ENCODE measurements at places on chromosomes 3 and 15.

GRCh38 chr15:39908186-39908585, 11.9 kb downstream of the GPR176 start:
- no peak for DNase-seq

DNA sequence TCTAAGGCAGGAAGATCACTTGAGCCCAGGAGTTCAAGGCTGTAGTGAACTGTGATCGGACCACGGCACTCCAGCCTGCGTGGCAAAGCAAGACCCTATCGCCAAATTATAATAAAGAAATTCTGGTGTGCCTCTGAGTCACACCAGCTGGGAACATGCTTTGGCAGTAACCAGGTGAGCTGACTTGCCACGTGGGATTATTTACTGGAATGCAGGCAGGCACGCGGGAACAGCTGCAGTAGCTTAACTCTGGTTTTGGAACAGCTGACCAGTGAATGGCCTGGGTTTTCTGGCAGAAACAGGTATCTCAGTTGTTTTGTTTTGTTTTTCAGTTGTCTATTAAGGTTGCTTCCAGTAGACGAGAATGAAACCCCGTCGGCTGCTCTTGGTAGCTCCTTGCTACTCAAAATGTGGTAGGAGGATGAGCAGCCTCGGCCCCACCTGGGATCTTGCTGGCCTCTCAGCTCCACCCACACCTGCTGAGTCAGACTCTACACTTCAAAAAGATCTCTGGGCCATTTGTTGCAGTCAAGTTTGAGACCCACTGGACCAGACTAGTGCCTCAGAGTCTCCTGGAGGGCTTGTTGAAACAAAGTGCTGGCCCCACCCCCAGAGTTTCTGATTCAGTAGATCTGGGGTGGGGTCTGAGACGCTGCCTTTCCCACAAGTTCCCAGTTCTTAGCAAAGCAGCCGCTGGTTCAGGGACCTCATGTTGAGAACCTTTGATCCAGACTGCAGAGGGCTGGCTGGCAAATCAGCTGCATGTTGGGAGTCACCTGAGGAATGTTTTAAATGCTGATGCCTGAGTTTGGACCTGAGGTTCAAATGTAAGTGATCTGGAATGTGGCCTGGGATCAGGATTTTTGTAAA, 26.6 kb downstream of the IDH2 start:
- DNase-seq, result no peak

DNA sequence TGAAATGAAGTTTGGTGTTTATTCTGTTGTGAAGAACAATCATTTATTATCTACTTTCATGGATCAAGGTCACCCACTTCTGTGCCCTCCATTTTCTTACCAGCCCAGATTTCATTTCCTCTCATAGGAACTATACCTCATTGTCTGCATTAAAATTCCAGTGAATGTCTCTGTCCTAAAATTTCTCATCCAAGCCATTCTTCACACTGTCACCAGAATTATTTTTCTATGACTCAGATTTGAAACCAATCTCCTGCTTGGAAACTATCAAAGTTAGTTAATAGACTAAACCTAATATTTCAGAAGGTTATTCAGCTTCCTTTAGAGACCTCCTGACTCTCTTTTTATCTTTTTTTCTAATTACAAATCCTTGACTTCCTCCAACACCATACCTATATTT, 364.1 kb upstream of the CBLB start:
- no peak for DNase-seq

DNA sequence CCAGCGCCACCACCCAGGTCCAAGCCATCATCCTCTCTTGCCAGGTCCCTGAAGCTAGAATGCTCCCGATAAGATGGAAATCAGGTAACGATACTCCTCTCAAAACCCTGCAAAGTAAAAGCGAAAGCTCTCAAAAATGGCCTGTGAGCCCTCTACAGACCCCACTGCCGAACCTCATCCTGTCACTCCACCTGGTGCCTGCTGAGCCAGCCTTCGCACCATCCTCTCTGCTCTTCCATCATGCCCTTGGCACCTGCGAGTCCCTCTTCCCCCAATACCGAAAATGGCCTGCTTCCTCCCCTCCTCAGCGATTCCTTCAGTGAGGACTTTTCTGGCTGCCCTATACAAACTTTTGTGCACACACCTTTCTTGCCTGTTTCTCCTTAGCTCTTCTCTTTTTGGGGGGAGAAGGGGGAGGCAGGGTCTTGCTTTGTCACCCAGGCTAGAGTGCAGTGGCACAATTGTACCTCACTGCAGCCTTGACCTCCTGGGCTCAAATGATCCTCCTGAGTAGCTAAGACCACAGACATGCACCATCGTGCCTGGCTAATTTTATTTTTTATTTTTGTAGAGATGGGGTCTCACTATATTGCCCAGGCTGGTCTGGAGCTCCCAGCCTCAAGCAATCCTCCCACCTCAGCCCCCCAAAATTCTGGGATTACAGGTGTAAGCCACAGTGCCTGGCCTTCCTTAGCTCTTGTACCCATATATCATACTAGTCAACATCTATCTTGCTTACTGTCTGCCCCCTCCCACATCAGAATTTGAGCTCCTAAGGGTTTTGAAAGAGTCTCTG, 3.0 kb downstream of the IDH2 start:
- peak; percentile 33 for DNase-seq

- DNase-seq, result no peak
Measured at GRCh38 chr3:146772211-146772743, 167.1 kb upstream of the PLSCR5 start.

DNA sequence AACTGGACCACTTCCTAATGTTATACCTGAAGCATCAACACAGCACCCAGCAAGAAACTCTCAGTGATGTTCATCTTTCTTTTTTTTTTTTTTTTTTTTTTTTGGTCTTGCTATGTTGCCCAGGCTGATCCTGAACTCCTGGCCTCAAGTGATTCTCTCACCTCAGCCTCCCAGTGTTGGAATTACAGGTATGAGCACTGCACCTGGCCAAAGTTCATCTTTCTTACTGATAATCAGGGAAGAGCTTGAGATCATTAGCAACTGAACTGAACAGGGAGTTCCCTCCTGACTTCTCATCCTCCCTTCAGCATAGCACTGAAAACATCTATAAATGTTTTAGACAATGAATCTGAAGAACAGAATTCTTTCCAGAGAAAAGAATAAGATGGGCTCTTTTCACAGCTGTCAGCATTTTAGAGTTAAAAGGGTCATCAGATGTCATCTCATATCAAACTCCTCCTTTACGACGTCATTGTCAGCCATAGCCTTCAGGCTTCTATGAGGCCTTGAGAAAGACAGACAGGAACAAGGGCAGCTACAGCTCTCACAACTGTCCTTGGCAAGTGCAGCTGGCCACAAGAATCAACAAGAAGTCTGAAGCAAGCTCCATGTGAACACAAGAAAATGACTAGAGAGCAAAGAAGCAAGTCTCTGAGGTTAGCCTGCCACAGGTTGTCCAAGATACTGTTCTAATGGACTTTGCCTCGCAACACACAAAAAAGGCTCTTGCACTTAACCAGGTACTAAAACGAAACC, 33.8 kb downstream of the SCAP start:
- DNase-seq, result no peak

DNA sequence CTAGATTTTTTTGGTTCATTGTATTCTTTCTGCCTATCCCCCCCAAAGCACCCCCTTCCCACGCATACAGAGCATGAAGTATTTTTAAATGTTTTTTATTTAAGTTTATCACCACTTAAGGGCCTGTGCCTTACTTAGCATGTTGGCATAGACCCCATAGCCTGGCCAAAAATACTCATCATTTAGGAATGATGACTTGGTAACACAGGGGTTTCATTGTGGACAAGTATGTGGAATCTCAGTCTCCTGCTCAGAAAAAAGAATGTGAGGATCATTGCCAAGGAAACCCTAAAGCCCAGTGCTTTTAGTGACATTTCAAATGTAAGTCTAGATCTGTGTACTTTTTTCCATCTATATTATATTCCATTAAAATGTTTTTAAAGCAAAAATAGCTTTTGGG, 146.3 kb downstream of the ALCAM start:
- no peak for DNase-seq

GRCh38 chr15:65147902-65148301, 14.3 kb upstream of the PDCD7 start:
- DNase-seq, result no peak

- DNase-seq, result no peak
Measured at GRCh38 chr3:194512895-194513601, 26.2 kb upstream of the ATP13A3 start.

- DNase-seq, result peak; percentile 51
Measured at GRCh38 chr15:74835312-74835823, 7.6 kb downstream of the ULK3 start.

DNA sequence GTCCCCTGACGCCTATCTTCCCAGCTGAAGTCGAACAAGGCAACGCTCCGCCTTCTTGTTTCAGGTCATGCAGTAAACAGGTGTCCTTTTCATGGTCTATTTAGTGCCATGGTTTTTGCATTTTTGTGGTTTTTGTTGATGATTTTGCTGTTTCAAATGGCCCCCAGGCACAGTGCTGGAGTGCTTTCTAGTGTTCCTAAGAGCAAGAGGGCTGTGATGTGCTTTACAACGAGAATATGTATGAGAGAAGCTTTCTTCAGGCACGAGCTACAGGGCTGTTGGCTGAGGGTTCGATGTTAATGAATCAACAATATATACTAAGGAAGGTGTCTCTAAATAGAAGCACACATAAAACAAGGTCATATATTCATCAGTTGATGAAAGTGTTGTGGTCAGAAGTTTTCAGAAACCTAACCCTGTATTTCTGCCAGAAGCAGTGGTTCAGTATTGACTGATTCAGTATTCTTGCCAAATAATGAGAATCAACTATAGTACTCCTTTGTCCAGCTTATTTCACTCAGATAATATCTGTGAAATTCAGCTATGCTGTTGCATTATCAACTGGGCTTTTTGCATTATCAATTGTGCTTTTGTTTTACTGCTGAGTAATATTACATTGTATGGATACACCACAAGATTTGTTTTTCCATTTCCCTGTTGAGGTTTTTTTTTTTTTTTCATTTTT, 18.5 kb downstream of the LIMD1 start:
- no peak for DNase-seq

DNA sequence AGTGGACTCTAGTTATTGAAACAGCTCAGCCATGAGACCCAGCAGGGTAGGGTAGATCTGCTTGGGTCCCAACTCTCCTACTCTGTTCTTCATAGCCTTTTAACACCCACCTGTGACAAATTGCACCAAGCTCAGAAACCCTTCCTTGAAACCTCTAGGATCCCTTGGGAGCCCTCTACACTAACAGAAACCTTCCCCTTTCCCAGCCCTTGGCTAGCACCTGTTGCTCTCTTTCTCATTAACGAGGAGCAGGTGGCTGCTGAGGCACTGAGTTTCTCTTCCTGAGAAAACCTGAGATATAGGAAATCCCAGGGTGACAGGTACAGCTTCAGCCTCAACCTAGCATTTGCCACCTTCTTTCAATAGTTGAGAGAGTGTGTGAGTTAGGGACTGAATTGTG, 88.3 kb upstream of the CLSTN2 start:
- no peak for DNase-seq

DNA sequence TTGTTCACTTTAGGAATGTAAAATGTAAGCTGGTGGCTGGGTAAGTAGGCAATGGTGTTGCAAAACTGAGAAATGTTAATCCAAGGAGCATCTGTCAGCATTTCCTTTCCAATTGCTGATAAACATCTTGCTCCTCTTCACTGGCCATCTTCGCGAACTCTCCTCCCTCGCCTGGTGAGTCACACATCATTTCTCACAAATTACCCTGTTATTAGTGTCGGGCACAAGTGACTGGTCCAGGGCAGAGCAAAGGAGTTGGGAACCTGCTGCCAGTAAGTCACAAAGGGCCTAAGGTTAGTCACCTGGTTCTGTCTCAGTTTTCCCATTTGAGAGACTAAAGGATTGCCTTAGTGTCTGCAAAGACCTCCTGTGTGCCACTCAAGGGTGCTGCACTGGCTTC, 13.0 kb downstream of the CERS3 start:
- peak; percentile 17 for DNase-seq

GRCh38 chr3:122101646-122102045, 46.5 kb downstream of the CD86 start:
- peak; percentile 12 for DNase-seq

- DNase-seq, result no peak
Measured at GRCh38 chr15:64045101-64045435, 1.2 kb downstream of the DAPK2 start.

DNA sequence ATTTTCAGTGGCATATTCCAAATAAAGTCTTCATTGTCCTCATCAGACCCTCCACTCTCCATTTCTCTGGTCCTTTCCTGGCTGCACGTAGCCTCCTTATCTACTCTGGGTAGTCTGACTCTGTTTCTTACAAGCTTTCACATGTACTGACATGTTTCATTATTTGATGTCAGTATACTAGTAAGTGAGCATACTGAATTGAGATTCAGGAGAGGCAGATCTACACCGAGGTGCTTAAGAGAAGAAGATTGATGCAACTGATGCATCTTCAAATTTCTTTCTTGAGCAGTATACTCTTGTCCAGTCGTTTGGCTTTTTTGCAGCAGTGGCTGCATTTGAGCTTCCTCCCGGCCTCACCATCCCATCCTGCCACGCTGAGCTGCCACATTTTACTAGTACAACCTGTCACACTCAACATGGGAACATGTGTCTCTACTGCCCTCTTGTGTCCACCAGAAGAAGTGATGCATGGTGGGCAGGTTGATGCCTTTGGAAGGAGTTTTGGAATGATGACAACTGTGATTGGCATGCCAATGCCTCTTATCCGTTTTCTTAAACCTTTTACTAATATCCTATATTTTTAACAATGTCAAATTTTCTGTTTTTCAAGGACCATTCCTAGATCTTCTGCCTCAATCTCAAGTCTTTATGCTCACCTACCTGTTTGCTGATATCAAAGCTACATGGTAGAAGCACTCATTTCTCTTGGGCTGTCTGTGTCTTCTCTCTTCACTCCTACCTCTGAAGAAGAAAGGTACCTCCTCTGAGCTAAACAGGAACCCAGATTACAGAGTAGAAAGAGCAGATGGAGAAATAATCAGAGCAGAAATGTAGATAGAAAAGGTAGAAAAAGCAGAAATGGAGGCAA, 38.7 kb downstream of the GUCA1C start:
- DNase-seq, result peak; percentile 60

- DNase-seq, result no peak
Measured at GRCh38 chr3:184757022-184757651, 45.3 kb upstream of the MAGEF1 start.

GRCh38 chr15:51726302-51727073, 11.0 kb downstream of the LYSMD2 start:
- DNase-seq, result no peak

- DNase-seq, result no peak
Measured at GRCh38 chr3:1251282-1252060, 158.6 kb downstream of the CNTN6 start.

- DNase-seq, result no peak
Measured at GRCh38 chr15:66927201-66928077, 138.0 kb upstream of the SMAD3 start.

GRCh38 chr15:32956006-32956405, 238.2 kb downstream of the GREM1 start:
- DNase-seq, result no peak
